Thoracic aorta (tissue), 2 donors: ENCODE measurements at places on chromosomes 3 and 15. TPM values are rescaled to one million over a fixed set of nuclear protein-coding genes. Genes with fewer than 3 reads are reported as not detected.

NOX5 gene
- total RNA-seq, result 0.54 TPM

ECE2 gene
- not detected for total RNA-seq

CDCP1 gene
- total RNA-seq, result 3.4 TPM

GRCh38 chr3:194683380-194683779 lies 2.3 kb upstream of the FAM43A start:
- DNase-seq, result no peak

EPHB3 gene
- total RNA-seq, result 5.0 TPM

- DNase-seq, result no peak
These were observed 48.0 kb upstream of the MEX3B start for GRCh38 chr15:82093774-82094211.

TRIM69 gene
- 10.4 TPM for total RNA-seq

DNA sequence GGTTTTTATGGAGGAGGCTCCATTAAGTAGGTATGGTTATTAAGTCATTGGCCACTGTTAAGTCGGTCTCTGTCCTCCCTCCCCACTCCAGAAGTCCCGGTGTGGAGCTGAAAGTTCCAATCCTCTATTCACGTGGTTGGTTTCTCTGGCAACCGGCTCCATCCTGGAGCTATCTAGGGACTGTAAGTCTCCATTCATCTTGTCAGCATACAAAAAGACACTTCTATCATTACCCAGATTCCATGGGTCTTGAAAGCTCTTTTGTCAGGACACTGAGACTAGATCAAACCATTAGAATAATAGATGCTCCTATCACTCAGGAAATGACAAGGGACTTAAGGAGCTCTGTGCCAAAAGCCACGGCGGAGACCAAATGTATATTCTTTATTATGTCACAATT lies 110.3 kb downstream of the PIK3CB start:
- no peak for DNase-seq

DNA sequence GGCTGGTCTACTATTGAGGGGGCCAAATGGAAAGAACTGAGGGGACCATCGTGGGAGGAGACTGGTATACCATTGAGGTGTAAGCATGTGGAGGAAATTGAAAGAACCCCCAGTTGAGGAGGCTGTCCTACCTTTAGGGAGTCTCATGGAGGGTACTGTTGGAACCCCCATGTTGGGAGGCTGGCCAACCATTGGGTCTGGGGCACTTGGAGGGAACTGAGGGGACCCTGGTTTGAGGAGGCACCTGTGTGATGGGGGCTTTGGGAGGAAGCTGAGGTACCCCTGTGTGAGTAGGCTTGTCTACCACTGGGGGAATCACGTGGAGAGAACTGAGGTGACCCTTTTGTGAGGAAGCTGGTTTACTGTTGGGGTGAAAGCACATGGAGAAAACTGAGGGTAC lies 157.5 kb downstream of the FBLN2 start:
- DNase-seq, result no peak

TIGIT gene
- 0.14 TPM for total RNA-seq

- no peak for DNase-seq
These were observed 1.5 kb downstream of the SFMBT1 start for GRCh38 chr3:53044371-53044710.

DNA sequence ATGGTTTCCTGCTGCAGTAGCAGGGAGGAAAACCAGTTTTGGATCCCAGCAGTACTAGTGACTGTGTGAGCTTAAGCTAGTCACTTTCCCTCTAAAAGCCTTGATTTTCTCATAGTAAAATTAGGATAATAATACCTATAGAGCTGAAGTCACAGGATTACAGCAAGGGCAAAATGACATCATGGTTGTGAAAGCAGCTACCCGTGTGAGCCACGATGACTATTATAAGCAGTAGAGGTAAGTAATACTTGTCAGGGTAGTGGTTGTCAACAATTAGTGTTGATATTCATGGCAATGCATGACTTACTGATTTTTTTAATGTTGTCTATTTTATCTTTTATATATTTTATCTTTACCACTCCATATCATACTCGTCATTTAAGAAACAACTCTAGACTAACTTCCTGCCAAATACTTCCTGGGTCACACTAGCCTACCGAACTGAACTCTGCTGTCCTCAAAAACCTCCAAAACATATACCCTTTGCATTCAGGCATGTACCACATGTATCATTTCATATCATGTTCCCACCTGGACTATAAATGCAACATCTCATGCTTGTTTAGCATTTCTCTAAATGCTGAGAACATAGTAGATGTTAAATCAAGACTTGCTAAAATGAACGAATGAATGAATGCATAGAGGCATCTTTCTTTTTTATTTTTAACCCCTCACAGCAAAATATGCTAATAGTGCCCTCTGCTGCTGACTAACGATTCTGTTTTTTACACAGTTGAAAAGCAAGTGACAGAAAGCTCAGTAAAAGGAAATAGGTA lies 172.6 kb downstream of the P3H2 start:
- no peak for DNase-seq

HRH1 gene
- 48.3 TPM for total RNA-seq

TPRG1 gene
- 7.4 TPM for total RNA-seq

LRRK1 gene
- 17.2 TPM for total RNA-seq

GRCh38 chr15:29612701-29613100 lies 209.6 kb downstream of the TJP1 start:
- no peak for DNase-seq

DNA sequence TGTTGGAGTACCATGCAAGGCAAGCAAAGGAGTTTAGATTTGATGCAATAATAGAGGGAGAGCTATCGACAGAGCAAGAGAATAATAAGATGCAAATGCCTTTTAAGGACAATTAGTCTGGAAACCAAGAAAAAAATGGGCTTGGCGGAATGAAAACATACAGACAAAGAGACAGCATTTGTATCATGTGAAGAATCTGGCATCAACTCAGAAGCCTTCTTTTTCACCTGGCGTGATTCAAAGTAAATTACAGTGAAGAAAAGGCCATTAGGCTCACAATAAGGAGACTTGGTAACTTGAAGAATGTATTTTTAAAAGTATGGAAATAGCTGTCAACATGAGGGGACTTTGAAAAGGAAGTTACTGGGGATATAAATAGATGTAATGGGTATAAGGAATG lies 521.2 kb upstream of the GOLIM4 start:
- no peak for DNase-seq

CPEB1 gene
- total RNA-seq, result 2.0 TPM

DNA sequence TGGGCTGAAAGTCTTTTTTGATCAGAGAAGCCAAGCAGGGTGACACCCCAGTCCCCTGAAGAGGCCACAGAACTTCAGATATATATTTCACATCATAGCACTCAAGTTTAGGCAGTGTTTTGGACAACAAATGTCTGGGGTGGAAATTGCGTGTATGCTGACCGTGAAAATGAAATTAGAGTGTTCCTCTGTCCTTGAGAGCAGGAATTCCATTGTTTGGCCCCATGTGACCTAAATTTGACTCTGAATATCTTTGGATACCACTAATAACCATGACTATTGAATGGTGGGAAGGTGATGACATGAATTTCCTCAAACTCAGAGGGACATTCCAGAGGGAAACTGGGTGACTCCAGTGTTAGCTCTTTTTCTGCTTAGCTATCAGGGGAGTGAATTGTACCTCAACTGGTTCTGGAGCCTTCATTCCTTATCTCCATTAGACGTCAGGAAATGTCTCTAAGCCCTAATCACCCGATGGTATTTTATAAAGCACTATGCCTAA lies 263.5 kb upstream of the RASGRP1 start:
- DNase-seq, result no peak

- DNase-seq, result no peak
These were observed 217.0 kb downstream of the NLGN1 start for GRCh38 chr3:173614522-173614921.

SYNPR gene
- not detected for total RNA-seq

PEX5L gene
- not detected for total RNA-seq

GOLGA6L10 gene
- total RNA-seq, result 0.42 TPM

GRCh38 chr3:168260859-168261258 lies 165.1 kb upstream of the GOLIM4 start:
- DNase-seq, result no peak

NEK4 gene
- total RNA-seq, result 24.4 TPM

DNA sequence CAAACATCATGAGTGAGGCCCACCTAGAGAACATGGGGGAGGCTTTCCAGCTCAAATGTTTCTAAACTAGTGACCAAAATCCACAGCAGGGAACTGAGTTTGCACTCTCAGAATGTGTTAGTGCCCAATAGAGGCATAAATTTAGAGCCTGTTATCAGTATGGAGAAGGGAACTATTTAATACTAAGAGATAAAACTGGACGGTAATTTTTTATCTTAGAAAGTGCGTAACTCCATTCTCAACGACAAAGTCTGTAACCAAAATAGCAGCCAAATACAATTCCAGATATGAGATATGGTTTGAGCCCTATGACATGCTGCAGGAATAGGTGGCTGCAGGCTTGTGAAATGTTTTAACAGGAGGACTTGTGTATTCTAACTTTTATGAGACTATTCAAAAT lies 3.5 kb downstream of the B3GALNT1 start:
- no peak for DNase-seq

DNA sequence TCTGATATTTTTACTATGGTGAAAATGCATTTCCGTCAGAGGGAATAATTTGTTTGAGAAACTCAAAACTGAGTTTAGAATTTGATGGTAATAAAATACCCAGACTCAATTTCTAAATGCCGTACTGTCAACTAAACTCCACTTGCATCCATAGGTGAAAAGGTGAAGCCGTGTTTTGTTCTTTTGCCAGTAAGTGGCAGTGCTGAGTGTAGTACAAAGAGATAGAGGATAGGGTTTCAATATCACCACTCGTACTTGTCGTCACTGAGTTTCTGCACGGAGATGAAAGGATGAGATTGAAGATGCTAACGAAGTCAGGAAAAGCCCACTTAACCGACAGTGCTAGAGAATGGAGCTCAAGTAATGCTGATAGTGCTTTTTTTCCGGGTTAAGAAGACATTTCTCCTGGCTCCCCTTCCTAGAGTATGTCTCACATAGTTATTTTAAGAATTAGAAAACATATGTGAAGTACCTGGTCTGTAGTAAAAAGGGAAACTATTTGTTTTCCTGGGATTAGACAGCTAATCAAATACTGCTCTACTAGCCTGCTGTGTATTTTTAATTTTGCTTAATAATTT lies 345.1 kb downstream of the IL5RA start:
- no peak for DNase-seq

- no peak for DNase-seq
These were observed 82.7 kb downstream of the RARB start for GRCh38 chr3:25510797-25511196.

GRCh38 chr15:67897646-67898339 lies 57.9 kb upstream of the RNU6-1 start:
- DNase-seq, result no peak

IL17RE gene
- total RNA-seq, result 11.9 TPM

DNA sequence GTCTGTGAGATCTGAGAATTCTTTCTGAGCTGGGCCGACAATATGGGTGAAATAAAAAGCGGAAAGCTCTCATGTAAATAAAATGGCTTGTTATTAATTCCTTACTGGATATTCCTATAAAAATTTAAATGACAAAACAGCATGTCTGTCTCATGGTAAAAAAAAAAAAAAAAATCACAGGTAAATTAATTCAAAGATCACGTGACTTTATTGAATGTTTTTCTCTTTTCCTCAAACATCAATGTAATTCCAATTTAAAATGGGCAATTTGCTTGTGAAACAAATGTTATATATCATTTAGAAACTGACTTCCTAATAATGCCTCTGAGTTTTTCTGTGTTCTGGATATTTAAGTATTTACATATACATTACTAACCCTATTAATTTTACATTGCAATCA lies 280.3 kb downstream of the NR2F2 start:
- no peak for DNase-seq

OSBPL10 gene
- total RNA-seq, result 108 TPM

ILDR1 gene
- not detected for total RNA-seq

DNA sequence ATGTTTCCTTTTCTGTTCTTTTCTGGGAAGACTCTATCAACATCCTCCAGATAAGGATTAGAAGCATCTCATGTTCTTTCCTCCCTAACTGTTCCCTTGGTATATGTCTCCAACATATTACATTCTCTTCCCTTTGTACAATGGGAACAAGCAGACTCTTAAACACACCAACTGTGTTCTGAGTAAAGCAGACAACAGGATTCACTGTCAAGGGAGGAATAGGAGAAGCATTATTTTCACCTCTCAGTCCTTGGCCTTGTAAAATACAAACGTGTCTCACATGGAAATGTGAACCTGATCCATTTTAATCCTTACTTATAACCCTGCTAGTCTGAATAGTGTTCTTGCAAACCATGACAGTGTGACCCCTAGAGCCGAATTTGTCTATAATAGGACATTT lies 19.6 kb downstream of the GYG1 start:
- no peak for DNase-seq

DNA sequence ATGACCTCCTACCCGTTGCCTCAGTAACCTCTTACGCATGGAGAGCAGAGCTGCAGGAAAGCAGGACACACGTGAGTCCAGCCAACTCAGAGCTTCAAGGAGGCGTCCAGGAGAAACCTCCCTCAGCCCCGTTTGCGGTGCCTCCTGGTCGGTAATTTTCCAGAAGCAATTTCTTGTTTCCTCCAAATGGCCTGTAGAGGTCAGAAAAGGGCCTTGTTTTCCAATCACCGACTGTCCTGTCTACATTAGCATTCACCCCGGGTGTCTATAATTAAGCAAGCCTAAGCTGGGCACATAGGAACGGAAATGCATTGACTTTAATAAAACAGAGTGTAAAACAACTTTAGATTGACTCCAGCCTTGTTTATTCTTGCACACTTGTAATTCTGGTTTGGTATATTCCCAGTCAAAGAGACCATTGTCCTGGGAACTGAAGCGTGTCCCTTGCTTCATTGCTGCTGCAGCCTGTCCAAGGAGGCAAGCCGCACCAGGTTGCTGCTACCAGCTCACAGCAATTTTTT lies 836.2 kb downstream of the AGBL1 start:
- DNase-seq, result no peak

DNA sequence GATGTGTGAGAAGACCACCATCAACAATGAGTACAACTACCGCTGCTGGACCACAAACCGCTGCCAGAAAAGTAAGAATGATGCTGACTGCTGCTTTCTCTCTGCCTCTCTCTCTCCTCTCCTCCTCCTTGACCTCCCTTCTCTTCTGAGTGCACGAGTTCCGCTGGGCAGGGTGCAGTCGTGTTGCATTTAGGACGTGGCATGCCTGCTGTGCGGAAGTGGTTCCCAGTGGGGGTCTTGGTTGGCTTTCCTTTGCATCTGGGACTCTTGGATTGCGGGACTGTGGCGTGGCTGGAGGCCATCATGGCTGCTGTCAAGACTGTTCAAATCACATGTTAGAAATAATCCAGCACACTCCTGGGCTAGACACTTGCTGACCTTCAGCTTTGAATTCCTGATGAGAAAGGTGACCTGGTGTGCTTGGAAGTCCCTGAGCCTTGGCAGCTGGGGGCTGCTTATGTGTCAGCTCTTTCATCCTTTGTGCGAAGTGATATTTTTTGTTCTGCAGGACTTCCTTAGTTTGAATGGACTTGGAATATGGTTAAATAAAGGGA lies 59.8 kb downstream of the IGF1R start:
- DNase-seq, result no peak

RSL24D1 gene
- 34.9 TPM for total RNA-seq

- DNase-seq, result no peak
These were observed 44.7 kb downstream of the IFT57 start for GRCh38 chr3:108177536-108177935.

ACVR2B gene
- total RNA-seq, result 3.7 TPM

ARPP21 gene
- total RNA-seq, result not detected
